ENCODE measurements at places on chromosomes 2 and 18. TPM values are rescaled to one million over a fixed set of nuclear protein-coding genes. Genes with fewer than 3 reads are reported as not detected.

Gene ST8SIA5
- not detected for total RNA-seq

Gene NPAS2
- total RNA-seq = 7.3 TPM

- H3K27ac ChIP-seq = no peak overlapping the region
- no peak for DNase-seq
- H3K4me1 ChIP-seq = no peaks in the 10 kb centered on the region
Measured at GRCh38 chr2:170533156-170533555, 182.0 kb upstream of the SP5 start.

GRCh38 chr2:23312996-23313606 lies 71.9 kb upstream of the KLHL29 start:
- H3K4me1 ChIP-seq = no peaks in the 10 kb centered on the region
- H3K4me3 ChIP-seq = no peak overlapping the region
- H3K36me3 ChIP-seq = no peaks in the 10 kb centered on the region
- peaks cover 5% of the 10 kb centered on the region for H3K27me3 ChIP-seq
- peak; percentile 39 for DNase-seq
